Activated CD4-positive, alpha-beta T cell treated with anti-CD3 and anti-CD28 coated beads, Interleukin-2, amount 50 U/mL, for 24 hours (primary cell): ENCODE measurements at places on chromosomes 12 and 14.

- DNase-seq, result no peak
Measured at GRCh38 chr14:72604133-72604532, 289.8 kb downstream of the DPF3 start.

- DNase-seq, result no peak
Measured at GRCh38 chr12:3069714-3070113, 7.5 kb upstream of the TSPAN9 start.

DNA sequence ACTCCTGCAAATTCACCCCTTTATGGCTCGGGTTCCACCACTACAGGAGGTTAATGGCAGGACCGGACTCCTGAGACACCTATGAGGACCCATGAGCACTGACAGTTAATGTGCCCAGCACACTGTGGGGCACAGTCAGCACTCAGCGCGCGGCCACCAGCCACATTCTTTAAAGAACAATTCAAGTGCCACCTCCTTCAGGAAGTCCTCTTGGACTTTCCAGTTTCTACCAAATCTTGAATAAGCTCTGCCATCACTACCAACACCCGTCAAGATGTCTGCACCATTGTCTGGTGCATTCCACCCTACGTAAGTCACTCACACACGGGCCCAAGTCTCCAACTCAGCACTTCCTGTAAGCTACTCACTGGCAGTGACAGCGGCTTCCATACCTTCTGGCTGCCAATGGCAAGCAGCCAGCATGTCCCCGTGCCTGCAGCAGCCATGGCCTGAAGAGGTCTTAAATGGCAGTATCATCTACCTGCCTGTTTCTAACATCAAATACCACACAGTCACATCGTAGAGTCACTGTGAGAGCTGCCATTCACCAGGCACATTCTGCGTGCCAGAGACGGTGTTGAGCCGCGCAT lies 48.5 kb downstream of the CDC42BPB start:
- DNase-seq, result no peak

GRCh38 chr14:98069712-98070171 lies 1202.3 kb downstream of the BCL11B start:
- DNase-seq, result no peak

- DNase-seq, result no peak
Measured at GRCh38 chr12:100610666-100611430, 37.4 kb downstream of the GAS2L3 start.

DNA sequence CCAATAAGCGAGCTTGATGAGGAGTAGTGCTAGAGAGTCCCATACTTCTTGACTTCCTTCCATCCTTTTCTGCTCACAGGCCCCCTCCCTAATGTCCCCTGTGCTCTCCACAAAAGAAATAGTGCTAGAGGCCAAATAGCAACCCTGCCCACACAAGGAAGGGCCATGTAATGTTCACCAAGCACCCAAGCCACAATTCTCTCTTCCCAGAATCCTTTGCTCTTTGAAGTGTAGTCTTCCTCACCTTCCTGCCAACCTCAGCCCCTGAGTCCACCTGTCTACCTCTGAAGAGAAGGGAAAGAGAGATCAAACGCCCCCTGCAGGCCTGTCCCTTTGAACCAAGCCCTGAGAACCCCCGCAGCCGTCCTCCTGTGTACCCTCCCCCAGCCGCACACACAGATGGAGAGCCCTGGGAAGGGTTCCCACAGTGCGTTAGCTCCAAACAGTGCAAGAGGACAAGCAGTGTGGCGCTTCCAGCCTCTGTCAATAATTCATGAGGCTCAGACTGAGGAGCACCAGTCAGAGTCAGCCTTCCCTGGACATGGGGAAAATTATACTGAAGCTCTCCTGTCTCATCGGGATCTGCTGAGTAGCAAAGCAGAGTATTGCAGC lies 1.9 kb upstream of the DHRS4 start:
- no peak for DNase-seq

GRCh38 chr12:83016991-83017390 lies 330.3 kb downstream of the TMTC2 start:
- no peak for DNase-seq

GRCh38 chr12:63021116-63021515 lies 86.2 kb upstream of the PPM1H start:
- no peak for DNase-seq

DNA sequence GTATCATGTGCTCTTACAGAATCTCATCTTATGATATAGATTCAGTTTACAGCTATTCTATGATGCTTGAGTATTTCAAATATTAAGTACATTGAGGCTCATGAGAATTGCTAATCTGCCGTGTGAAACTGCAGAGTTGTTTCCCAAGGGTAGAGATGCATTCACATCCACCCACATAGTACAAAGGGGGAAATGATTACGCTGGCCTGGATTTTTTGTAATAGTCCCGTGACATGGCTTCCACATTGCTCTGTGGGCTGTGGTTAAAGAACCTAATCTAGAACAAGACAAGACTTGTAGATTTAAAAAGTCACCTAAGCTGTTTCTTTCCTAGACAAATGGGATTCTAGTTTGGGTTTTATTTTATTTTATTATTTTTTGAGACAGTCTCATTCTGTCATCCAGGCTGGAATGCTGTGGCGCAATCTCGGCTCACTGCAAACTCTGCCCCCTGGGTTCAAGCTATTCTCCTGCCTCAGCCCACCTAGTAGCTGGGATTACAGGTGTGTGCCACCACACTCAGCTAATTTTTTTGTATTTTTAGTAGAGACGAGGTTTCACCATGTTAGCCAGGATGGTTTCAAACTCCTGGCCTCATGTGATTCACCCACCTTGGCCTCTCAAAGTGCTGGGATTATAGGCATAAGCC lies 13.0 kb upstream of the RIOX1 start:
- DNase-seq, result no peak

GRCh38 chr12:103422328-103422727 lies 73.4 kb downstream of the C12orf42 start:
- DNase-seq, result no peak

GRCh38 chr12:42447371-42447786 lies 121.4 kb downstream of the PPHLN1 start:
- DNase-seq, result no peak

DNA sequence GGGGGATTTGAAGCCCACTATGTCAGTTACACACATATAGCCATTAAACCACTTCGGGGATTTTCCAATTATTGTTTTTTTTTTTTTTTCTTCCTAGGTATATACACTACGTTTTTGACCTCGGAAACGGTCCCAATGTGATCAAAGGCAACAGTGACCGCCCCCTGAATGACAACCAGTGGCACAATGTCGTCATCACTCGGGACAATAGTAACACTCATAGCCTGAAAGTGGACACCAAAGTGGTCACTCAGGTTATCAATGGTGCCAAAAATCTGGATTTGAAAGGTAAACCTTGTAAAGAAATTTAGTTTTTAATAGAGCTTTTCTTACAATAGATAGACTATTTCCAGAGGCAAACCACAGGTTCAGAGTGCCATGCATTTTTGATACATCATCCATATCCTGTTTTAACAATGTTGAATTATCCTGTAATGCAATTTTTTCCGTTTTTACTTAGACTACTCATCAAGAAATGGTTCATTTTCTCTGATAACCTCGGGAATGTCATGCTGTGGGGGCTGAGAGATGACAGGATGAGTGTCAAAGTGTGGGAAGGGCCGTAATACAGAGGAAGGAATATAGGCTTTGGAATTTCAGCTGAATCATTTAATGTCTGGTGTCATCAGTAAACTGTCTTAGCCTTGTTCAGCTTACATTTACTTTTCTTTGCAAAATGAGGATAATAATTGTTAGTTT lies 797.1 kb downstream of the NRXN3 start:
- no peak for DNase-seq

- no peak for DNase-seq
Measured at GRCh38 chr14:85572011-85572410, 42.1 kb downstream of the FLRT2 start.

GRCh38 chr12:118188690-118189371 lies 52.9 kb downstream of the PEBP1 start:
- no peak for DNase-seq

GRCh38 chr12:32140877-32141276 lies 34.2 kb downstream of the BICD1 start:
- no peak for DNase-seq

DNA sequence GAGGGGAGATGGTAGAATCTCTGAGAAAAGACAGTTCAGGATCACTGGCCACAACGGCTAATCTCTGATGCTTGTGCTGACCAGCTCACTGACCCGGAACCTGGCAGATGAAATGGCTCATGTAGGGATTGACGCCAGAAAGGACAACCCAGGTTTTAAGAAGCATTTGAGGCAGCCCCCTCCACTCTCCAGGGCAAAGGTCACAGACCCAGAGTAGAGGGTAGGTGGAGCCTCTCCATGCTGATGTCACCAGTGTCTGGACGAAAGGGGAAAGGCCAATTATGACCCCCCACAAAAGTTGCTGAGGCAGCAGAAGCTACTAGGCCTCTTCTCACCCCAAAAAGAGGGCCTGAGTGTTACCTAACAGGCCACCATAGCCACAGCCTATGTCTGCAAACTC lies 1.2 kb downstream of the METTL1 start:
- no peak for DNase-seq

GRCh38 chr12:121494093-121494787 lies 86.6 kb downstream of the KDM2B start:
- DNase-seq, result peak; percentile 33

GRCh38 chr14:104154246-104154645 lies 15.9 kb downstream of the KIF26A start:
- DNase-seq, result no peak

DNA sequence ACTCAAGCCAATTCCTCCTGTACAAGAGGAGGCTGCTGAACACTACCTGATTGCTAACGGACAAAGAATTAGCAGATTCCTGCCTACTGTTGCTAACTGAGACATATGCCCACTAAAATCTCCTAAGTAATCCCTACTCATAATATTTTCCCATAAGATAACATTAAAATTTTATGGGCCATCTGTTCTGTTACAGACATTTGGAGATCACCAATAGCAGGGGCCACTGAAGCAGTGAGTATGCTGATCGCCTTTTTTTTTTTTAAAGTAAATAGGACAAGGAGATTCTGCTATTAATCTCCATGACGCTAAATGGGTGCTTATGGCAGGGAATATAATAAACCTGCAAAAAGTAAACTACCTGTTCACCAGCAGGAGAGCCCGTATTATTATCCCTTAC lies 292.9 kb downstream of the MED13L start:
- no peak for DNase-seq

- no peak for DNase-seq
Measured at GRCh38 chr14:106850913-106851825, 1324.8 kb downstream of the TMEM121 start.

DNA sequence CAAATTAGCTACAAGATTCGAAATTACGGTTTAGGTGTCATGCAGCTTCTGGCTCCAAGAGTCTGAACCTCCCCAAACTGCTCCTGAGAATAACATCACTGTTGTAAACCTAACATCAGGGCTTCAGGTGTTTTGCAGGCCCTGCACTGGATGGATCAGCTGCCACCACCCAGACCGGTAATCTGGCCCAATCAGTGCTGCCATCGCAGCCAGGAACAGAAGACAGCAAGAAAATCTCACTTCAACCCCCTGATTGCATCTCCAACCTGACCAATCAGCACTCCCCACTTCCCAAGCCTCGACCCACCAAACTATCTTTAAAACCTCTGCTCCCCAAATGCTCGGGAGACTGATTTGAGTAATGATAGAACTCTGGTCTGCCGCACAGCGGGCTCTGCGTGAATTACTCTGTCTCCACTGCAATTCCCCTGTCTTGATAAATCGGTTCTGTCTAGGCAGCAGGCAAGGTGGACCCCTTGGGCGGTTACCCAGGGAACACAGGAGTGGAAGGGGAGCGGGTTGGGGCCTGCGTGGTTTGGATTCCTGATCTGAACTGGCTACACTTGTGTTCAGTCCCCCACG lies 268.5 kb upstream of the SFSWAP start:
- no peak for DNase-seq

GRCh38 chr12:131153956-131154355 lies 200.2 kb downstream of the ADGRD1 start:
- no peak for DNase-seq

GRCh38 chr12:69129564-69129963 lies 109.8 kb upstream of the CPSF6 start:
- DNase-seq, result no peak

DNA sequence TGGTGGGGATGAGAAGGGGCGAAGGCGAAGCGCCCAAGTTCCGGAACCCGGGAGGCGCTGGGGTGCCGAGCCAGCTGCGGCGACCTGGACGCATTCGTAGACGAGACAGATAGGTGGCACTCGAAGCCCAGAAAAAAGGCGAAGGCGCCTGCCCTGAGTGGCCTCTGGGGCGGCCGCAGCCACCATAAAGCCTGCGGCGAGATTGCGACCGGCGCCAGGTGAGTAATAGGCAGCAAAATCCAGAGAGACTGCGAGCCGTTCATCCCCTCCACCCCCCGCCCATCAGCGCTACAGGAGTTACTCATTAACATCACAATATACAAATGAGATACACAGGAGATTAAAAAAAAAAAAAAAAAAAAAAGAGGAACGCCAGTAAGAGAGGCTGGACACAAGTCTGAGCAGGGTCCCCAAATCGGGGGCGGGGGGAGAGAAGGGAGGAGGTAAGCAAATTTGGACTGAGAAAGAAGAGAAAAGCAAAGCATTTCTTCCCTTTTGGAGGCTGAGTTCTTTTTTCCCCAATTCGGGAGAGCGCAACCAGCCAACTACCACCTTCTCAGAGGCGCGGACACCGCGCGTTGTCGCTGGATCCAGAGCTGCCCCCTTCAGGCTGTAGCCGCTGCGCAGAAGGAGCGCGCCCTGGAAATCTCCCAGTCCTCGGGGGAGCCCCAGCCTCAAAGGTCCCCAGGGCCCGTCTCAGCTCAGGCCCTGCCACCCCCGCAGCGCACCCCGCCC lies 15.7 kb downstream of the TBX3 start:
- DNase-seq, result no peak

GRCh38 chr12:50642761-50643160 lies 121.1 kb upstream of the ATF1 start:
- DNase-seq, result no peak

- DNase-seq, result no peak
Measured at GRCh38 chr12:115355301-115355700, 671.3 kb upstream of the TBX3 start.

DNA sequence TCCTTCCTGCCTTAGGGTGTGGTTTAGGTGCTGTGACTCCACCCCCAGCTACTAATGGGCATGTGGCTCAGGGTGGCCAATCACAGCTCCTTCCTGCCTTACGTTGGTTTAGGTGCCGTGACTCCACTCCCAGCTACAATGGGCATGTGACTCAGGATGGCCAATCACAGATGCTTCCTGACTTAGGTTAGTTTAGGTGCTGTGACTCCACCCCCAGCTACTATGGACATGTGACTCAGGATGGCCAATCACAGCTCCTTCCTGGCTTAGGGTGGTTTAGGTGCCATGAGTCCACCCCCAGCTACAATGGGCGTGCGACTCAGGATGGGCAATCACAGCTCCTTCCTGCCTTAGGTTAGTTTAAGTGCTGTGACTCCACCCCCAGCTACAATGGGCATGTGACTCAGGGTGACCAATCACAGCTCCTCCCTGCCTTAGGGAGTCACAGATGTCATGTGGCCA lies 163.9 kb downstream of the TBX5 start:
- DNase-seq, result no peak
